ENCODE measurements at places on chromosomes 5 and 9. TPM values are rescaled to one million over a fixed set of nuclear protein-coding genes. Genes with fewer than 3 reads are reported as not detected.
A peak's percentile ranks its signal among the peaks of the same experiment; 100 is the strongest.

- H3K36me3 ChIP-seq: no peaks in the 10 kb centered on the region
- H3K27ac ChIP-seq: no peak overlapping the region
- peaks cover 4% of the 10 kb centered on the region for H3K27me3 ChIP-seq
Measured at GRCh38 chr5:168847511-168848073, 268.4 kb upstream of the PANK3 start.

The CDH12 gene
- not detected for total RNA-seq

DNA sequence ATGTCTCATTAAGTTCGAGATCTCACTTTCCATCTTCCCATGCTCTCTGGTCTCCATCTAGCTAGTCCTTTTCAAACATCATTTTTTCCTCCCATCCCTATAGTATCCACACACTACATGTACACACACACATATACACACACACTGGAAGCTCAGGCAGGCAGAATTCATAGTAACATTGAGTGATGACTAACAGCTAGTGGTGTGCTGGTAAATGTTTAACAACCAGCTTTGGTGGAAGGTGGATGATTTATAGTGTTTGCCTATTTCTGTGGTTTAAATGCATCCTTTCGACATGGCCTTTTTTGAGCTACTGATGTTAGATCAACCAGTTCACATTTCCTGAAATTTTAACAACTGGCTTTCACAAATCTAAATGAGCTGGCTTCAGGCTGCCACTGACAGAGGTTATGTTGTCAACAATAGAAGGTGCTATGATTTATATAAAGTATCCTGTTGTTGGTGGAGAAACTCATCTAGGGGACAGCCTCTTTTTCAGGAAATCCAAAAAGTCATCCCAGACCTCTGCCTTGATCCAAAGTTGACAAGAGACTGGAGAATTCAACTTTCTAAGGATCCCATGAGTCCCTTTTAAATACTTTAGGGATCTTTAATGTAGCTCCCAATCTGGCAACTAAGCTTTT is 117.8 kb downstream of the CCDC192 start:
- H3K27me3 ChIP-seq: no peaks in the 10 kb centered on the region
- H3K4me1 ChIP-seq: no peaks in the 10 kb centered on the region
- H3K4me3 ChIP-seq: no peak overlapping the region
- no peak overlapping the region for H3K27ac ChIP-seq
- no peak for DNase-seq

DNA sequence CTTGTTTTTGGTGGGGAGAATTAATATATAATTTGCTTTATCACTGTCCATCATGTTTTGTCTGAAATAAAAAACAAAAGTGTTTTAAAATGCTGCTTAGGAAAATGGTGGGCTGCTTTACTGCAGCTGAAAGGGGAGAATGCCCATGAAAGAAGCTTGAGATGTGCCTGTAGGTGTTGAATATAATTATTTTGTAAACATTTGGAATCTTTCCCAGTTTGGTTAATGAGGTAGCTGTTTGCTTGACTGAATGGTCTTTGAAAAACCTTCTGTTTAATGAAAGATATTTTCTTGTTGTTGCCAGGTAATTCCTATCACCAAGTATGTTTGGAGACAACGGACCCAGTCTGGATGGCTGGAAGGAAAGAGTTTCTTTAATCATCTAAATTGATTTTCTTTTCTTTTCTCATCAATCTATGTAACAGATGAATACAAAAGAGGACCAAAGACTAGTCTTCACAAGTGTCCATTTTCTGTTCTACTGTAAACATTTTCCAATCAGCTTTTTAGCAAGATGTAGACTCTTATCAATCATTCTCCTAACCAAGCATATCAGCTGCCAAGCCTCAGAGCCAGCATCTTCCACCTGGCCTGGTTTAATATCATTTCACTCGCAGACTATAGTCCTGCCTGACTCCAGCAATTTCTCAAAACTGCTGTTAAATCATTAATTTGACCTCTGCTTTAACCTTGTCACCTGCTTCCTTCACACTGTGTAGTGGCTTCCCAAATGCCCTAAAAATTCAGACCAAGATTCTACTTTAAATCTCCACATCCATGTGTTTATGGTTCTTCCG is 441.2 kb upstream of the CHD1 start:
- DNase-seq: no peak
- no peak overlapping the region for H3K4me3 ChIP-seq
- no peaks in the 10 kb centered on the region for H3K27me3 ChIP-seq
- no peak overlapping the region for H3K27ac ChIP-seq

- H3K36me3 ChIP-seq: no peaks in the 10 kb centered on the region
- H3K4me3 ChIP-seq: no peak overlapping the region
- H3K27ac ChIP-seq: no peak overlapping the region
- no peak for DNase-seq
- no peaks in the 10 kb centered on the region for H3K4me1 ChIP-seq
- no peaks in the 10 kb centered on the region for H3K27me3 ChIP-seq
Measured at GRCh38 chr5:9126490-9126889, 419.4 kb downstream of the SEMA5A start.

GRCh38 chr9:106691627-106692026 is 171.3 kb upstream of the ZNF462 start:
- DNase-seq: no peak
- no peaks in the 10 kb centered on the region for H3K27me3 ChIP-seq
- H3K4me3 ChIP-seq: no peak overlapping the region
- H3K36me3 ChIP-seq: no peaks in the 10 kb centered on the region
- no peaks in the 10 kb centered on the region for H3K4me1 ChIP-seq

DNA sequence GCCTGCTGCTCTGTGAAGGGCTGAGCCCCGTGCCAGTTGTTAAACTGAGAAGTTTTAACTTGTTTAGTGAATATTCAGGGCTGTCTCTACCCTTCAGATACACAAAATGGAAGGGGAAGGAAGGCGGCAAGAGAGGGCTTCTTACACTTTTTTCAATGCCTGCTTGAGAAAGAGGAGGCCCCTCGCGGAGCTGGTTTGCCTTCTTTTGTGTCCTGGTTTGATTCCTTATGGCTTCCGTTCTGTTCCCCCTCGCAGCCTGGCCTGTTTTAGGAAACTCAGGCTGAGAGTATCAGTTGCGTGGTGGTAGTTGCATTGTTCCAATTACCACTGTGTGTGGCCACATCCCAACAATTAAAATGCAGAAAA is 1.0 kb downstream of the FAM53C start:
- H3K36me3 ChIP-seq: peaks cover 11% of the 10 kb centered on the region
- H3K27me3 ChIP-seq: no peaks in the 10 kb centered on the region
- H3K4me1 ChIP-seq: peaks cover 23% of the 10 kb centered on the region
- peak overlapping the region; percentile 88 for H3K4me3 ChIP-seq
- DNase-seq: no peak
- peak overlapping the region; percentile 98 for H3K27ac ChIP-seq

The ZNF483 gene
- 4.8 TPM for total RNA-seq

DNA sequence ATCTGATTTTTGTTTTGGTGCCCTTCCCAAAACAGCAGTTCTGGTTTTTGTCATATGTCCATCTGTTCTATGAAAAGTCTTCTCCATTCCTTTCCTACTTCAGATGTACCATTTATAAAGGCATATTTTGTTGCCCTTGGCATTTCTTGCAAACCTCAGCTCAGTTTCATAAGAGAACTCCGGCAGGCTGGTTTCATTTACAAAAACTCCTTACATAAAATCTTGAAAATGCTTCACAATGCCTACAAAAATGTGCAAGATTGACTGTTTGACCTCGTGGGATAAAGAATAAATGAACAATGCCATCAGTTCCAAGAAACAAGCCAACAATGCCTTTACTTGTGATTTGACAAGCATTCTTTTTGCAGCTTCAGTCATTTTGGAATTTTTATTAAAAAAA is 39.1 kb upstream of the CTNNAL1 start:
- H3K36me3 ChIP-seq: peaks cover 28% of the 10 kb centered on the region
- H3K4me1 ChIP-seq: no peaks in the 10 kb centered on the region
- no peaks in the 10 kb centered on the region for H3K27me3 ChIP-seq
- H3K27ac ChIP-seq: no peak overlapping the region
- no peak overlapping the region for H3K4me3 ChIP-seq
- DNase-seq: no peak

The ZFP62 gene
- total RNA-seq: 17.8 TPM

The SAXO1 gene
- not detected for total RNA-seq

GRCh38 chr9:79266986-79267385 is 304.8 kb upstream of the TLE4 start:
- H3K27me3 ChIP-seq: no peaks in the 10 kb centered on the region
- no peak overlapping the region for H3K27ac ChIP-seq
- no peaks in the 10 kb centered on the region for H3K4me1 ChIP-seq
- H3K36me3 ChIP-seq: no peaks in the 10 kb centered on the region

GRCh38 chr5:89537800-89538199 is 654.8 kb upstream of the MEF2C start:
- no peak overlapping the region for H3K4me3 ChIP-seq
- no peaks in the 10 kb centered on the region for H3K27me3 ChIP-seq
- H3K36me3 ChIP-seq: no peaks in the 10 kb centered on the region
- H3K27ac ChIP-seq: no peak overlapping the region

DNA sequence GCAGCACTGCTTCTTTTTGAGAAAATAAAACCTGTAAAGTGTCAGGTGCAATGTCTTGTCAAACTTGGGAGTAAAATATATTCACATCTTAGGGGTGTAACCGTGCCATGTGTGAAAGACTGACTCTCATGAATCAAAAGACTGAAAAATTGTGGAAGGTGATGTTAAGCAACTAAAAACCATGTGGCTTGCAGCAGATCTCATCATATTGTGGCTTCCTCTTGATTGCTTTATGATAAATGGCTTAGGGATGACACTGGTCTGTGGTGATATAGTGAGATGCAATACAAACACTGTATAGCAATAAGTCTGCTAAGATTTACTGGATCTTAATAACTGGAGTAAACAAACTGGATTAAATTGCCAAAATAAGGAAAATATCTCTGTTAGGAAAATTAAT is 321.6 kb downstream of the EDIL3 start:
- no peak overlapping the region for H3K27ac ChIP-seq
- no peaks in the 10 kb centered on the region for H3K27me3 ChIP-seq
- H3K4me3 ChIP-seq: no peak overlapping the region
- H3K36me3 ChIP-seq: no peaks in the 10 kb centered on the region

DNA sequence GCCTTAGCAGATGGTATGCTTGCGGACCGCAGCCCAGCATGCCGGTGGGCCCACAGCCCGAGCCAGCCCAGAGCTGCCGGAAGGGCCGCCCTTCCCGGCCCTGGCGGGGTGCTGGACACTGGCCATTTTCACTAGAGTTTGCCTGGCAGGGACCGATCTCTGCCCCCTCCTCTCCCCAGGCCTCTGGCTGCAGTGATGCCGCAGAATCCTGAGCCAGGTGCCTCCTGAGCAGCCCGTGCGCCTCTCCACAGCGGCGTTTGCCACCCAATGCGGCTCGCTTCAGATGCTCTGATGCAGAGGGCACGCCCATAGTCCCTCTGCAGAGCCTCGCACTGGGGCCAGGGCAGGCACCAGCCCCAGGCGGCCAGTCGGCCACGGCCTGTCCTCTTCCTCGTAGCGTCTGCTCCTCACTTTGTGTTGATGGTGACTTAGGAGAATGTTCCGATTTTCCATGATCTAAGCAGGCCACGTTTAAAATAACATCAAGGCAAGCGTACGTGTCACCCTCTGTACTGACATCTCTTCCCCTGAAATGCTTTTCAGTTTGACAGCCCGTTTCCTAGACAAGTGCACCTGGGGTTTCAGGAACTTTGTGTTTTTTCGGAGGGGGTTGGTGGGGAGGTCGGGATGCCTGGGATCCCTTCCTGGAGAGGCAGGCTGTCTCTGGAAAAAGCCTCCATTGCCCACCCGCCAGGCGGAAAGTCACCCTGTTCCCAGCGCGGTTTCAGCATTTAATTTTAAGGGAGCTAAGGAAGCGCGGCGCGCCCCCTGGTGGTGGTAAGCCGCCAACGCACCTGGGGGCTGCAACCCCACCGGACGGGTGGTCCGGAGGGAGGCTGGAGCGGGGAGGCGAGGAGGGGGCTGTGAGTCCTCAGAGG is 29.8 kb upstream of the HMCN2 start:
- DNase-seq: no peak
- no peaks in the 10 kb centered on the region for H3K27me3 ChIP-seq
- H3K27ac ChIP-seq: no peak overlapping the region

The C5orf52 gene
- not detected for total RNA-seq

DNA sequence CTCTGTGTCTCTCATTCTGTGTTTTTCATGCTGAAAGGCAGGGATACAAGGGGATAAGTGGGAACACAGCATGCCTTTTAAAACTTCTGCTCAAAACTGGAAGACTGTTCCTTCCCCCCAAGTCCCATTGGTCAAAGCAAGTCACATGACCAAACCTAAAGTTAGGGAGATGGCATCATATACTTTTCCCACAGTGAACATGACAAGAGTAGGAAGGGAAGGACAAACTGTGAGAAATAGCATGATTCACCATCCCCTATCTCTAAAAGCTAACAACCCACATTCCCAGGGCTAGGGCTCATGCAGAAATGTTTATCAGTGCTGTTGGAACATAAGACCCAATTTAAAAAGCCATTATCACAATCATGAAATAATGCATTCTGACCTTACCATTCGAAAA is 24.2 kb upstream of the SHISAL2B start:
- no peak for DNase-seq
- H3K4me3 ChIP-seq: no peak overlapping the region
- H3K27ac ChIP-seq: no peak overlapping the region
- no peaks in the 10 kb centered on the region for H3K4me1 ChIP-seq
- 0 out of 2 replicates have a peak, but pooled peaks cover 3% of the 10 kb centered on the region for H3K27me3 ChIP-seq

- H3K4me3 ChIP-seq: peak overlapping the region; percentile 33
- DNase-seq: no peak
- H3K36me3 ChIP-seq: no peaks in the 10 kb centered on the region
Measured at GRCh38 chr9:126915281-126915816, 767 bp downstream of the RALGPS1 start.

The BAAT gene
- total RNA-seq: 0.08 TPM

The NIM1K gene
- 0.59 TPM for total RNA-seq

- no peak overlapping the region for H3K4me3 ChIP-seq
- no peak for DNase-seq
- H3K27me3 ChIP-seq: peaks cover 14% of the 10 kb centered on the region
- H3K4me1 ChIP-seq: no peaks in the 10 kb centered on the region
- no peak overlapping the region for H3K27ac ChIP-seq
- no peaks in the 10 kb centered on the region for H3K36me3 ChIP-seq
Measured at GRCh38 chr5:3194271-3194670, 401.4 kb upstream of the IRX1 start.

GRCh38 chr9:84349671-84350070 is 9.1 kb upstream of the SLC28A3 start:
- H3K36me3 ChIP-seq: no peaks in the 10 kb centered on the region
- H3K27me3 ChIP-seq: no peaks in the 10 kb centered on the region
- no peak overlapping the region for H3K4me3 ChIP-seq
- no peak for DNase-seq
- no peaks in the 10 kb centered on the region for H3K4me1 ChIP-seq

The IFNA2 gene
- not detected for total RNA-seq

The PAX5 gene
- 0.39 TPM for total RNA-seq

The KCNT1 gene
- total RNA-seq: not detected

- no peaks in the 10 kb centered on the region for H3K4me1 ChIP-seq
- H3K27me3 ChIP-seq: no peaks in the 10 kb centered on the region
- DNase-seq: no peak
- H3K4me3 ChIP-seq: no peak overlapping the region
- no peak overlapping the region for H3K27ac ChIP-seq
- no peaks in the 10 kb centered on the region for H3K36me3 ChIP-seq
Measured at GRCh38 chr9:38192731-38193265, 123.8 kb upstream of the SHB start.
